ENCODE measurements at places on chromosomes 3 and 15.

GRCh38 chr3:53633197-53633787, 138.9 kb downstream of the CACNA1D start:
- DNase-seq = no peak

GRCh38 chr3:170095771-170096170, 58.0 kb downstream of the GPR160 start:
- no peak for DNase-seq

DNA sequence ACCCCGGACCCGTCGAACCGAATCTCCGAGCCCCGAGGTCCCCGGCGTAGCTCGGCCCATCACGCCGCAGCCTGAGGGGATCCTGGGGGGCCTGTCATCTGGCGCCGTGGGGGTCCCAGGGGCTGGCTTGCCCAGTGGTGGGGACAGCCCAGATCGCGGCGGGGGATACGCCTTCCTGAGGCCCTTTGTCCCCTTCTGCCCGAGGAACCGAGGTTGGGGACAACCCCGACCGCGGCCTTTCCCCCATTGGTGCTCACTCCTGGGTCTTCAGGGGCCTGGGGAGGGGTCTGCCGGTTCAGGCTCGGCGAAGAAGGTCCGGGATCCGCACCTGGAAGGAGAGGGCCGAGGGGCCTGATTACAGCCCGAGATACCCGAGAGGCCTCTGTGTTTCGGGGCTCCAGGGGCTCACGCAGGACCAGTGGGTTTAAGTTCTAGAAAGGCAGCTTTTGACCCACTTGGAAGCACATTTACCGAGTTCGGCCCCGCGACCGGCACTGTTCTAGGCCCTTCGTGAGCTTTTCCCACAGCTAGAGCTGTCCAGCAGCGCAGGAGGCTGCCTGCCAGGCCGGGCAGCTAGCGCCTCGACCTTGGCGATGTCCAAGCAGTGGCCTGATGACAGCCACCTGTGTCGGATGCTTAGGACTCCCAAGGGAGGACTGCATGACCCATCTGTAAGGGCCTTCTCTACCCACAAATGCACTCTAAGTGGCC, 504 bp downstream of the ABHD2 start:
- DNase-seq = no peak

GRCh38 chr3:23762759-23763477, 42.8 kb upstream of the UBE2E1 start:
- no peak for DNase-seq

DNA sequence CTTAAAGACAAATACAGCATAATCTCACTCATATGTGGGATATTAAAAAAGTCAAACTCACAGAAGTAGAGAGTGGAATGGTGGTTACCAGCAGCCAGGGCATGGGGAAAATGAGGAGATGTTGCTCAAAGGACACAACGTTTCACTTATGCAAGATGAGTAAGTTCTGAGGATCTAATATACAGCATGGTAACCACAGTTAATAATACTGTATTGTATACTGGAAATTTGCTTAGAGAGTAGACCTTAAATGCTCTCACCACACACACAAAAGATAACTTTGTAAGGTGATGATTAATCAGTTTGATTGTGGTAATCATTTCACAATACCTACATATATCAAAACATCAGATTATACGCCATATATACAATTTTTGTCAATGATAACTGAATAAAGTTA, 60.0 kb downstream of the MYH15 start:
- DNase-seq = no peak

GRCh38 chr3:43152649-43153048, 46.8 kb upstream of the POMGNT2 start:
- no peak for DNase-seq
